NCI-H345 (cell line): ENCODE measurements at places on chromosomes 4 and X.

GRCh38 chr4:134243742-134244713, 42.4 kb upstream of the PABPC4L start:
- DNase-seq: no peak

DNA sequence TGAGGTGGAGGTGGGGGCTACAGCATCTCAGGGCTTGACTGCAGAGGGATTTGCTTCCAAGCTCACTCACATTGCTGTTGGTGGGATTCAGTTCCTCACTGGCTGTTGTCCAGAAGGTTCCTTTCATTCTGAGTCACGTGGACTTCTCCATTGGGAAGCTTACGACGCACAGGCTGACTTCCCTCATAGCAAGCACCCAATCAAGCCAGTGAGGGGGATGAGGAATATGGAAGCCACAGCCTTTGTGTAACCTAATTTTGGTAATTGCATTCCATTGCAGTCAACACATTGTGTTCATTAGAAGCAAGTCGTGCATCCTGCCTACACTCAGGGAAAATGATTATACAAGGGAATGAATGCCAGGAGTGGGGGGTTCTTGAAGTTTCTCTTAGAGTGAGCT, 32.7 kb upstream of the MXRA5 start:
- DNase-seq: no peak

- DNase-seq: no peak
Observed at GRCh38 chr4:181989071-181989470, 254.1 kb upstream of the TENM3 start.

DNA sequence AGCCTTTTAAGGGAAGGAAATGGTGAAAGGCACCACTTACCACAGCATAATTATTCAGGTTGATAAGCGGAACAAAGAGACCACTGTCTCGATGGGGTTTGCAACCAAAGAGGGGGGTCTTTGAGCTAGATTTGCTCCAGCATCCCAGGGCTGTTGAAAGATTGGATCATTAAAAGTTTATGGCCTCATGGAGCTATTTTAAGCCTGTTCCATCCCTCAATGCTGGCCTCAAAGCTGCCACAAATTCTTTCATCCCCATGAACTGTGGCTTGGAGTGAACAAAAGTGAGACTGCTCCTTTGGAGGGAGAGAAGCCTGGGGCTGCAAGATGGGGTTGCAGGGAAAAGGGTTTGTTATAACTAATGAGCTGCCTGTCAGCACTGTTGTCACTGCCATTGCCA, 209.8 kb downstream of the RTL9 start:
- DNase-seq: no peak

DNA sequence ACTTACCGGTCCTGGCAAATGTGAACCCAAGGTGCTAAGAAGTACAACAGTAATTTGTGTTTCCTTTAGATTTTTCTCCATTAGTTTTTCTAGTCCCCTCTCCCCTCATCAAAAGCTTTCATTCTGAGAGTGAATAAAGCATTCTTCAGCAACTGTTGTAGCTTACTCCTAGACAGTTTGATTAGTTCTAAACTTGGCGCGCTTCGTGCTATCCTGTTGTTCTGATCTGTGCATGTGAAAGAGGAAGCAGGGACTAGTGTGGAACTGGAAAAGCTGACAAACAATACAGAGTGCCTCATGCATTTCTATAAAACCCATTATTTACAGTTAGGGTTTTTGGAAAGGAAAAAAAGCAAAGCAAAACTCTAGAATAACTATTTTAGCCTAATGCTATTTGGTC, 556.9 kb upstream of the SLIT2 start:
- DNase-seq: no peak

DNA sequence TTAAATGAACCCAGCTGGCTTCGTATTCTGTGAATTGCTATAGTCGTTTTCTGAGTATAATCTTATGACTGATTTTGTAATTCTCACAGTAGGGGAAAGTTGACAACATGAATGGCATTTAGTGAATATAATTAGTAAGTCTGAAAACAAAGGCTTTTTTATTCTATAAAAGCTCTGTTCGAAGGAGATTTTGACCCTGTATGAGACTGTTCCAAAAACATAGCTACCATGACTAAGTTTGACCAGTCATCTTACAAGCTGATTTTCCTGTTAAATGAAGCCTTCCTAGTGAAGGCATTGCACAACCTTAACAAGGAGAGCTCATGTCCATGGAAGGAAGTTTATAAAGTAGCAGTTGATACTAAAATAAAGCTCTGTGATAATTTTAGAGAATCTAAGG, 242.3 kb downstream of the RPA4 start:
- no peak for DNase-seq
